Lung (tissue), 17 donors: ENCODE measurements at places on chromosomes 7 and 10. TPM values are rescaled to one million over a fixed set of nuclear protein-coding genes. Genes with fewer than 3 reads are reported as not detected.
A peak's percentile ranks its signal among the peaks of the same experiment; 100 is the strongest.

Gene UTF1
- 0.06 TPM for polyA plus RNA-seq

Gene TLX1
- polyA plus RNA-seq: not detected

Gene RARRES2
- 212 TPM for polyA plus RNA-seq

- H3K4me1 ChIP-seq: peaks cover 58% of the 10 kb centered on the region
- peaks cover 17% of the 10 kb centered on the region for H3K36me3 ChIP-seq
- no peaks in the 10 kb centered on the region for H3K27me3 ChIP-seq
- peak overlapping the region; percentile 41 for H3K27ac ChIP-seq
These were observed 35.4 kb downstream of the MALSU1 start for GRCh38 chr7:23334482-23335056.

GRCh38 chr7:22565315-22565811 is 65.4 kb upstream of the STEAP1B start:
- peaks cover 52% of the 10 kb centered on the region for H3K4me1 ChIP-seq
- H3K27me3 ChIP-seq: no peaks in the 10 kb centered on the region
- H3K36me3 ChIP-seq: no peaks in the 10 kb centered on the region
- peak; percentile 33 for DNase-seq

DNA sequence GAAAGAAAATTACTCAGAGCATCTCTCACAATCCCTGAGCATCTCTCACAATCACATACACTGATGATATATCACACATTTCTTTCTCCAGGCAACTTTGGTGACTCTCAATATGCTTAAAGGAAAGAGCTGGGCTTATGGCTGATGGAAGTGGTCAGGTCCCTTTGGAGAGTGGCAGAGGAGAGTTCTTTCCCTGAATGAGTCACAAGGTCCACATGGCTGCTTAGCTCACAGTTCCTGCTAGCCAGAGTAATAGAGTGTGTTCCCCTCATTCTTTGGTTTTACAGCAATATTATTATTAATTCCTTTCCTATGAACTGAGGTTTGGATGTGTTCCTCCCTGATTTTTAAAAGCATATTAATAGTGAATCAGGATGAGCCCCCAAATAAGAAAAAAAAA is 287.4 kb downstream of the C7orf25 start:
- no peak overlapping the region for H3K27ac ChIP-seq
- H3K27me3 ChIP-seq: no peaks in the 10 kb centered on the region
- no peak for DNase-seq
- H3K4me3 ChIP-seq: no peak overlapping the region
- no peaks in the 10 kb centered on the region for H3K4me1 ChIP-seq

- H3K27me3 ChIP-seq: no peaks in the 10 kb centered on the region
- H3K4me1 ChIP-seq: no peaks in the 10 kb centered on the region
- H3K4me3 ChIP-seq: no peak overlapping the region
- DNase-seq: no peak
- H3K27ac ChIP-seq: no peak overlapping the region
These were observed 33.2 kb downstream of the KMT2C start for GRCh38 chr7:152402384-152403250.

- no peaks in the 10 kb centered on the region for H3K36me3 ChIP-seq
- H3K4me1 ChIP-seq: no peaks in the 10 kb centered on the region
- H3K4me3 ChIP-seq: no peak overlapping the region
- no peaks in the 10 kb centered on the region for H3K27me3 ChIP-seq
- no peak for DNase-seq
These were observed 104.4 kb upstream of the ANLN start for GRCh38 chr7:36285276-36285675.

GRCh38 chr10:123150271-123150985 is 2.5 kb downstream of the HMX2 start:
- no peak for DNase-seq
- no peaks in the 10 kb centered on the region for H3K36me3 ChIP-seq
- no peak overlapping the region for H3K27ac ChIP-seq
- H3K4me3 ChIP-seq: no peak overlapping the region
- peaks cover 16% of the 10 kb centered on the region for H3K4me1 ChIP-seq
- peaks cover 63% of the 10 kb centered on the region for H3K27me3 ChIP-seq
